ENCODE measurements at places on chromosomes 6 and 20.

DNA sequence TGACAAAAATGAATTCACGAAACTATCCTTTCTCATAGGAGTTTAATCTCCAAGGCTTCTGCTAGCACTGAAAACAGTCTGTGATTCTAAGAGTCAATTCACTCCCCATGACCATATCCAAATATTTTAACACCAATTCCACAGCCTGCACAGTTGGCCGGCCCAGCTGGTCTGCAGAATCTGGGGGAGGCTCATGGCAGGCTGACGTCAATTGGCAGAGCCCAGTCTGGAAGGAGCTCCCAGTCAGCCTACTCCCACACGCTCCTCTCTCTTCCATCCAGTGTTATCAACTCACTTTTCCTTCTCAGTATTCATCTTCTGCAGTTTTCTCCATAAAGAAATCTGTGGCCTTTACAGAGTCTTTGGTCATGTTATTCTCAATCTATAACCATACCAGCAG, 111.0 kb downstream of the TBXT start:
- peak; percentile 66 for DNase-seq

DNA sequence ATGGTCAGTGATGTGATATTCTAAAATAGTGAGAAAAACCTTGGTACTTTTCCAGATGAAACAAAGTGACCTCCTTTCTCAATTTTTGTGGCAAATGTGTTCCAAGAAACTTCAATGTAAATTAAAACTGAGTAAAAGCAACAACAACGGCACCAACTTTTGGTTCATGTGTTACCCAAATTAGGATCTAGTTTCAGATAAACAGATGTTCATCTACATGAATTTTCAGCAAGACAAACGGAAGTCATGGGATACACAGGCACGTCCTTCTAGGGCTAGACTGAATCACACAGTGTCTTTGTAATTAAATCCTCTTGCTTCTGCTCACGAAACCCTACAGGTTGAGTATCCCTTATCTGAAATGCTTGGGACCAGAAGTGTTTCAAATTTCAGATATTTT, 915.2 kb downstream of the TFAP2A start:
- DNase-seq: no peak

DNA sequence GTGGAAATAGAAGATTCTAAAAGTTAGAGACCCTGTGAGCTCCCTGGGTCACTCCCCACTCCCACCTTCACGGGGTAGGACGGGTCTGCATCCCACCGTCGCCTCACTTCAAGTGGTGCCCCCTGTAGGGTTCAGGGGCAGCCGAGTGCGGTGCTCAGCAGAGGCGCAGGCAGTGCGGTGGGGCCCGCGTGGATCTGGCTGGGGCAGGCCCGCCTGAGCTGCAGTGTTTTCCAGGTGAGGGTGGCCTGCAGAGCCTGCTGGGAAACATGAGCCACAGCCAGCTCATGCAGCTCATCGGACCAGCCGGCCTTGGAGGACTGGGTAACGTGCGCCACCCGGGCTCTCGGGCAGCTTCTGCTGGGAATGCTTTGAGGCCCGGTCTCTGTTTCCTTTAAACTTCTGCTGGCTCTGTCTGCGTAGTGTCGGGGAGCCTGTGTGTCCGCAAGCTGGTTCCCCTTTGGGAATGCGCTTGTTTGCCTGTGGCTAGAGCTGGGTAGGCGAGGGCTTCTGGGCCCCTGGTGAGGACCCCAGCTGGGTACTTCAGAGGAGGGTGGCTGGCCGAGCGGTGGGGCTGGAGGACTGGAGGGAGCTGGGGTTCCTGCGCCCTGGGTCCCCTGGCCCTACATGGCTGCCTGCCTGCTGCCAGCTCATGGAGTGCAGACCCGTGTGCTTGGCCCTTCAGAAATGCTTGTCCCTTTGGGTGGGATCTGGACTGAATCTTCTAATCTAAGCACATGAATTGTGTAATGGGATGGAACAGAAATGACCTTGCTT, 3.8 kb downstream of the ADRM1 start:
- no peak for DNase-seq

- DNase-seq: no peak
Measured at GRCh38 chr20:21936720-21937380, 231.4 kb downstream of the PAX1 start.

DNA sequence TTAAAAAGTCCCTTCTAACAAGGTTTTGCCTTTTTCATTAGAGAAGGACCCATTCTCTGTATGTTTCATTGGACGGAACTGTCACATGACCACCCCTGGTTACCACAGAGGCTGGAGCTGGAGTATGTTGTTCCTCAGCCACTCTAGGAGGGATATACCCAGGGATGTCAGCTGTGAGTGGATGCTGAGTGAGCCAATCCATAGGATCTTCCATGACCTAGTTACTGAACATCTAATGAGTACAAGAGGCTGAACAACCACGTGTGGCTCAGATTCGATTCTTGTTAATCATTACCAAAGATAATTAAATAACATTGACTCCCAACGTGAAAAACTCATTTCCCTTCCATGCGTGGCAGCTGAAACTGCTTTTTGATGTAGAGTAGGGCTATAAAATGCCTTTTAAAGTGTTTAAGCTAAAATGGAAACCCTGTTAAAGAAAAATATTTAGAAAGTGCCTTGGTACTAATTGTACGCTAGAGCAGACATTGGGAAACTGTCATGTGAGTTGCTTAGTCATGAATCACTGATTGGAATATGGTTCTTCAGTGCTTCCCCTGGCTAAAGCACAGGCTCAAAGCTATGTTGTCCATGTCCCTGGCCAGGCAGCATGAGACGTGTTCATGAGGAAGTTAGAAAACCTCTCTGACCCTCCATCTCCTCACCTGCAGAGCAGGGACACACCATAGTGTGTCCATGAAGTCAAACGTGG, 256.1 kb downstream of the ZNF217 start:
- no peak for DNase-seq
